ENCODE measurements at places on chromosomes 5 and 9.

GRCh38 chr9:98370300-98370975, 115.0 kb upstream of the TBC1D2 start:
- no peak for DNase-seq

- no peak for DNase-seq
Measured at GRCh38 chr5:163172540-163173338, 264.7 kb upstream of the CCNG1 start.

GRCh38 chr9:28158451-28158850, 585.2 kb upstream of the C9orf72 start:
- DNase-seq, result no peak

GRCh38 chr9:91328186-91328585, 33.5 kb downstream of the AUH start:
- no peak for DNase-seq

GRCh38 chr5:30607301-30607894, 586.1 kb upstream of the CDH6 start:
- DNase-seq, result no peak

DNA sequence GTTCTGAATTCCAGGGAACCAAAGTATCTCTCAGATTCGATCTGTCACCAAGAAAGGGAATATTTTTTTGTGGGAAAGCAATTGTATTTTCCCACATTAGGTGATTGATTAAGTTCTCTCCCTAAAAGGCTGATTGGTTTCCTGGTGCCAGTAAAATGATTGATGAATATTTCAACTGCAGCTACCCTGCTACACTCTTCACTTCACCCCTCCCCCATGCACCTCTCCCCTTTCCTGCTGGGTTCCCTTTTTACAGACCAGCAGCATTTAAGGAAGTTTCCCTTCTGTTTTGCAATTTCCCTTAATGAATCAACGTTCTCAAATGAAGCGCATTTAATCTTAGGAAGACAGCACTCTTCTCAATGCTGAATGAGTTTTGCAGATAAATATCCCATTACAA, 13.1 kb downstream of the NR6A1 start:
- no peak for DNase-seq

- no peak for DNase-seq
Measured at GRCh38 chr9:127161081-127161624, 38.7 kb upstream of the ANGPTL2 start.

DNA sequence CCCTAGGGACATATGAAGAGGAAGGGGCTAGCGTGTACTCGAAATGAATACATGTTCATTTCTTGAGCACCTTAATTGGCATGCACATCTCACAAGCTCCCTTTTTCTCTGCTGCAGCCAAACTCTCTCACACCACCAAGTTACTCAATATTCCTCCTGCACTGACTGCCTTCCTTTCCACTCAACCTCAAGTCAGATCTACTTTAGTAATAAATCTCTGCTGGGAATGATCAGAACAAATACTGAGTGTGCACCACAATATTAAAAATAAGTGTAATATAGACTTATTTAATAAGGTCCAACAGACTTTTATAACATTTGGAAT, 995.8 kb upstream of the WWC1 start:
- DNase-seq, result no peak

DNA sequence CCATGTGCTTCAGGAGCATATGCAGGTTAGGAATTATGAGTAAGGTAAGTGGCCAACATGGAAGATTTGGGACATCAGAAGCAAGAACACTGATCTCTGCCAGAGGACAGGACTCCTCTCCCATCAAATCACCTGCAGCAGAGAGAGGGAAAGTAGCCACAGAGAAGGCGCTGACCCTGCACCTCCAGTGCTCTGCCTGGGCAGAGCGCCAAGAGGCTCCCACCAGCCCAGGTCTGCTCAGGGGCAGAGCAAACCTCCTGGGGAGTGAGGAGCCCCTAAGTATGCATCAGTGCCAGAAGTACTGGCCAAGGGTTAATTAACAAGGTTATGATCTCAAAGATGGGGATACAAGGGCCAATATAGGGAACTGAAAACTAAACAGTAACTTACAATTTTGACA, 545.3 kb upstream of the TRPC7 start:
- no peak for DNase-seq

DNA sequence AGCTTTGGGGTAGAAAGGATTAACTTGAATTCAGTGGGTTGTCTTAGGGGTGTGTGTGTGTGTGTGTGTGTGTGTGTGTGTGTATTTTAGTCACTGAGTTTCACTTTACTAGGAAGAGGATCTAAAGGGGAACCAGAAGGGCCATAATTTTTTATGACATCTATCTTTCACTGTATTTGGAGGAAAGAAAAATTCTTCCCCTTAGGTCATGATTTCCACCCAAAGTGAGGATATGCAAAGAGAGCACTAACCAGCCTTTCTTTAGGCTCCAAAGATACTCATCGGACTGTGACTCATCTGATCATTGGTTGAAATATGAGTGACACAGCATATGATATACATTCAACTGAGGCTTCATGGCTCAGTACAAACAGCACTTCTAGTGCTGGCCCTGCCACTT, 75.2 kb upstream of the RASGRF2 start:
- DNase-seq, result no peak
